ENCODE measurements at places on chromosomes 1 and 21. TPM values are rescaled to one million over a fixed set of nuclear protein-coding genes. Genes with fewer than 3 reads are reported as not detected.

TENT5C gene
- total RNA-seq = 0.17 TPM

SLAMF9 gene
- total RNA-seq = not detected

SHISAL2A gene
- not detected for total RNA-seq

SMIM34 gene
- not detected for total RNA-seq

RHD gene
- not detected for total RNA-seq

SMG7 gene
- 10.7 TPM for total RNA-seq

CD5L gene
- not detected for total RNA-seq

ATP1A2 gene
- total RNA-seq = 1.5 TPM

CRABP2 gene
- total RNA-seq = 50.8 TPM

COL18A1 gene
- 100 TPM for total RNA-seq

FCRL5 gene
- total RNA-seq = not detected

CSRP1 gene
- total RNA-seq = 501 TPM

Data from bronchus fibroblast of lung (primary cell).